ENCODE measurements at places on chromosomes 5 and 9.
A peak's percentile ranks its signal among the peaks of the same experiment; 100 is the strongest.

DNA sequence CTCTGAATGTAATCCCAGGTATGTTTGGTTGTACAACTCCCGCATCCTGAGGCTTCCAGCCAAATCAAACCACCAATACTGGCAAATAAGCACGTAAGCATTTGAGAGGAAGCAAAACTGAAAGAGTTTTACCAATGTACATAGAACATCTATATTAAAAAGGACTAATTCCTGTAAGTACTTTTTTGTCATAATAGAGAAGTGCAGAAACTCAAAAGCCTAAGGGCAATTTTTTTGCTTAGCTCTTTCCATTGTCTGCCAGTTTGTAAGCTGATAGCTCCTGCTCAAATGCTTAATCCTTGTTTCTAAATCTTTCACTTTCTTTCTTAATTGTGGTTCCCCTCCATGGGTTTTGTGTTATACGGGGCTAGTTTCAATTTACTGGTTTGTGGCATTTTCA is 1151.8 kb downstream of the CDH12 start:
- no peak for DNase-seq

DNA sequence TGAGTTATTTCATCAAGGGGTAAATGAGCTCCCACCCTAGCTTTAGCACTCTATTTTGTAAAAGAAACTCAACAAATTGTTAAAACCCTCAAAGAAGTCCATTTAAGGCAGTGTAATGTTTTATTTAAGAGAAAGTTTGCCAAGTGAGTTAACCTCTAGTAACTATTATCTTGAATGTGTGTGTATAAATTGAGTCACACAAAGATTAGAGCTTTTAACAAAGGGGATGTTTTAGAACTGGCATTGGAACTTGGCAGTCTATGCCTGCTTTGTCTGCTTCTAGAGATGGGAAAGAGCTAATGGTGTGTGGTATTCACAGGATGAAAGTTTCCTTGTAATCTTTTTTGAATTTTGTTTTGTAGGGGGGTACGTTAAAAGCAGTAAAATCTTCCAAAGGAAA is 33.2 kb downstream of the KDM3B start:
- no peak for DNase-seq

DNA sequence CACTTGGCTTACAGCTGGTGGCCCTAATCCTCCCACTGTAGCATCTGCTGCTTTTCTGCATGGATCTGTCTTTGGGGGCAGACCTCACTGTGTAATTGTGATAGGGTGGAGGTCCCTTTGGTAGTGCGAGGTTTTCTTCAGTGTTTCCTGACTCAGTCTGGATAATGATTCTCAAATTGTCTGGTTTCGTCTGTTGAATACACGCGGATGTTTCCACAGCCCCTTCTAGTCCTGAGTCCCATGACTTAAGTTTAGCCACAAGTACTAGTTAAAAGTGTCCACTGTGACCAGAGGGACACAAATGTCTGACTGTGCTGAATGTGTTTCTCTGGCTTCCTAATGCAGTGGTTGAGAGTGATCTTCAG is 70.5 kb downstream of the LMNB1 start:
- DNase-seq = no peak

DNA sequence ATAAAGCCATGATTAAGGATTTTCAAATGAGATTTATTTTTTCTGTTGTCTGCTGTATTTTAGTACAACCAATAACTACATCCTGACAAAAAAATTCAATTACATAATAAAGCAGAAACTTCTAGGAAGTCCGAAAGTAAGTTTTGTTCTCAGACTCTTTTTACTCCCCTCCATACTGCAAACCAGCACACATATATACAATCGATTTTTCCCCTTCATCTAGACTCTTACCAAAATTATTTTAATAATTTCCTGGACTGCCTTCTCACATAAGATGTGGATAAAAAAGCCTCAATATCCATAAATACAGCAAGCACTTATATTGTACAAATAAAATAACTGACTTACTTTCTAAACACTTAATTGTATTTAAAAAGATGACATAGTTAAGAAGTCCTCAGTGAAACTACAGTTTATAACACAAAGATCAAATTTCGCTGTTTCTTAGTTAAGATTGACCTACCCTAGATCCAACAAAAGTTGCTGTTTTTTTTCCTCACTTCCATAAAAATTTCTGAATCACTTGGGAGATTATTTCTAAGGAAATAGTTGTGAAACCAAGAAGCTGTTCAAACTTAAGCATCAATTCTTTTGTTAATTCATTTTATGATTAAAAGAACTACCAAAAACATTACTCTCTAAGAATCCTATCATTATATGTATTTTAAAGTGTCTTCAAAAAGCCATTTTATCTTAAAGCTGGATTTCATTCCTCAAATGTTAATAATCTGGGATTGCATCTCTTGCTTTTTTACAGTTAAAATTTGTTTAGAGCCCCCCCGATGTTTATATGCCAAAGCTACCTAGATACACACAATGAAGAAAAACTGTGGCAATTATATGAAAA is 74.7 kb upstream of the IFNE start:
- DNase-seq = no peak

DNA sequence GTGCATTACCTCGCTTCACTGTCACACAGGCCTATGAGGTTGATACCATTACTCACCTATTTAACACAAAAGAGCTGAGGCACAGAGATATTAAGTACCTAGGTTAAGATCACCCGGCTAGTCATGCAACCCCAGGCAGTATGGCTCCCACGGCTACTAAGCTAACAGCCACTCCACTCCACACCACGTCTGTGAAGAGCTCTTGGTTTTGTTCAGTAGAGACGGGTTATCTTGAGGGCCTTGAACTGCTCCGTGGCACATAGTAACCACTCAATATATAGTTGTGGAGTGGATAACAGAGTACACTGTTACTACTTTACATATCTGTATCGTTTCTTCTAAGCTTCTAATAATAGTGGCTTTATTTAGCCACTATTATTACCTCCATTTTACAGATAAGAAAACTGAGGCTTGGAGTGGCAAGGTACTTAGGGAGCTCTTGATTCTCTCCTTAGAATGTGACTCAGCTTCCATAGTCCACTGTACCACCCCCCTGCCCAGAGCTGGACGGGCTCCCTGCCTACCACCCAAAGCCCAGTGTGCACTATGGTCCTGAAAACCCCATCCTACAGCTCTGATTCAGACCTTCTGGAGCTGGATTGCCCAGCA is 1.0 kb upstream of the CORO2A start:
- DNase-seq = no peak

- DNase-seq = no peak
Measured at GRCh38 chr9:86529496-86530275, 175.5 kb upstream of the TUT7 start.

- DNase-seq = no peak
Measured at GRCh38 chr5:3531320-3531986, 64.2 kb upstream of the IRX1 start.

- no peak for DNase-seq
Measured at GRCh38 chr9:137619240-137620047, 639 bp downstream of the EHMT1 start.

DNA sequence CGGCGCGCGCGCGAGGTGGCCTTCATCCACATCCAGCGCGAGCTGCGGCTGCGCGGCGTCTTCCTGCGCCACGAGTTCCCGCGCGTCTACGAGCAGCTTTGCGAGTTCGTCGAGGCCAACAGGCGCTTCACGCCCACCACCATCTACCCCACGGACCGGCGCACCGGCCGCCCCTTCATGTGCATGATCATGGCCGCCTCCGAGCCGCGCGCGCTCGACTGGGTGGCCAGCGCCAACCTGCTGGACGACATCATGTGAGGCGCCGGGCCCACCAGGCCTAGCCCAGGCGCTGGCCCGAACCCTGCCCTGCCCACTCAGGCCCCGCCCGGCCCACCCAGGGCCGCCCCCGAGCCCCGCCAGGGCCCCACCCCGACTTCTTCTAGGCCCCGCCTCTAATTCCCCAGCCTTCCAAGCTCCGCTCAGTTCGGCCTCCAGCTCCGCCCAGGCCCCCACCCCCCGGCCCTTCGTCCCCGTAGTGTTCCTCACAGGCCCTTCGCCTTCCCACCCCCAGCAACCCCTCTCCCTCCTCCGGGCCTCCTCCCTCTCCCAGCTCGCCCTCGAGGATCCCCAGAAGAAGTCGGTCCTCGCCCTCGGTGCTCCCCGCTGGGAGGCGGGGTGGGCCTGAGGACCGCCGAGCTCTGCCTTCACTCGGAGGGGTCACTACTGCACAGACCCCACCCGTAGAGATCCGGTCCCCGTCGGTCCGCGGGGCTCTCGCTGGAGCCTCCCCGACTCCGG is 2.0 kb upstream of the PHPT1 start:
- peak; percentile 74 for DNase-seq

DNA sequence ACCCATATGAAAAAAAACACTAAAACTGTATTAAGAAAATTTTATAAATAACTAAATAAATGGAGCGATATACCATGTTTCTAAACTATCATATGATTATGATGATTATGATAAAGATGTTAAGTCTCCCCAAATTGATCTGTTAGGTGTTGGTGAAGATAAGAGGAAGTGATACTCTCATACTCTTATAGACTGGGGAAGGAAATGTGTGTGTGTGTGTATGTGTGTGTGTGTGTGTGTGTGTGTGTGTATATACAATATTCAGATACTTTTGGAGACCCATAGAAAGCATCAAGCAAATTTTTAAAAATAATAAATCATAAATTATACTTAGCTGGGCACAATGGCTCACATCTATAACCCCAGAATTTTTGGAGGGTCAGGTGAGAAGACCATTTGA is 62.9 kb downstream of the TMEM232 start:
- DNase-seq = no peak

DNA sequence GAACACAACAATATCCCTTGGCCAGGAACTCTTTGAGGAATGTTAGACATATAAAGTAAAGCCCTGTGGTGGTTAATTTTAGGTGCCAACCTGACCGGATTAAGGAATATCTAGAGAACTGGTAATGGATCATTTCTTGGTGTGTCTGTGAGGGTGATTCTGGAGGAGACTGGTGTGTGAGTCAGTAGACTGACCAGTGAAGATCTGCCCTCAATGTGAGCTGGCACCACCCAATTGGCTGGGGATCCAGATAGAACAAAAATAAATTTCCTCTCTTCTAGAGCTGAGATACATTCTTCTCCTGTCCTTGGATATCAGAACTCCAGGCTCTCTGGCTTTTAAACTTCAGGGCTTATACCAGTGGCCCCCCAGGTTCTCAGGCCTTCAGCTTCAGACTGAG is 56.2 kb upstream of the TNPO1 start:
- no peak for DNase-seq

DNA sequence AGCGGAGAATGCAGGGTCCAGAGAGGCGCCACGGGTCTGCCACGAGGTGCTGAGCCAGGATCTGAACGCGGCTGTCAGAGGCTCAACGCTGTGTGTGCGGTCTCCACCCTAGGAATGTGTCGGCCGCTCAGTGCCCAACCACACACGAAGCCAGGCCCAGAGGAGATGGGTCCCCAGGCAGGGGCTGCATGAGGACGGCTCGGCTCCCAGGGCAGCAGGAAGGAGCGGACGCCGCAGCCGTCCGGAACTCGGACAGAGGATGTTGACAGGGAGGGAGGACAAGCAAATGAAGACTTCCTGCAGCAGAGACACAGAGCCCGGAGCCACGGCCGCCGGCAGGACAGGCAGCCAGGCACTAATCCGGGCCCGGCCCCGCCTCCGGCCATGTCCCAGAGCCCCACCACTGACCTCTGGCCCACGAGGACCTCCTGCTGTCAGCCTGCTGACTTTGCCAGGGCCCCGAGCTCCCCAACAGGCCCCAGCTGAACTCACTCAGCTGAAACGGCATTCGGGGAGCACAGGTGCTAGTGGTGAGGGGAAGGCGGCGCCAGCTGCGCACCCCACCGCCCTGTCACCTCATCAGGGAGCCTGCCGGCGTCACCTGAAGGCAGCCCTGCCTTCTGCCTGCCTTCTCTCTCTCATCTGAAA is 12.7 kb downstream of the VAV2 start:
- DNase-seq = no peak

GRCh38 chr5:54601411-54602230 is 84.1 kb downstream of the SNX18 start:
- no peak for DNase-seq

GRCh38 chr9:4371108-4371507 is 71.2 kb upstream of the GLIS3 start:
- no peak for DNase-seq

DNA sequence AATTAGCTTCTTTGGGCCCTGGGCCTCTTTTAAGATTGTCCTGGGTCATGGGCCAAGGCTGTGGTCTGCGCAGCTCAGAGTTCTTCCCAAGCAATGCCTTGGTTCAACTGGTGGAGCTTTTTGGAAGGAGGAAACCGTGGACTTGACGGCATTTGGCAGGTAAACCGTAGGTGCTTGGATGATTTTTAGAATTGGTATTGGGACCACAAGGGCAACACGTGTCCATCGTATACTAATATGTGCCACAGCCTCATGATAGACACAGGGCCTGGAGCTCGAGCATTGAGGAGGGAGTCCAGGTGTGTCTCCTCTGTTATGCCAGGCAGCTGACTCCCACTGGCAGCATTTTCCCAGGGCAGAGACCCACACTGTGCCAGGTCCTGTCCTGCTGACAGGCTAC is 120.9 kb upstream of the PITX1 start:
- DNase-seq = no peak

DNA sequence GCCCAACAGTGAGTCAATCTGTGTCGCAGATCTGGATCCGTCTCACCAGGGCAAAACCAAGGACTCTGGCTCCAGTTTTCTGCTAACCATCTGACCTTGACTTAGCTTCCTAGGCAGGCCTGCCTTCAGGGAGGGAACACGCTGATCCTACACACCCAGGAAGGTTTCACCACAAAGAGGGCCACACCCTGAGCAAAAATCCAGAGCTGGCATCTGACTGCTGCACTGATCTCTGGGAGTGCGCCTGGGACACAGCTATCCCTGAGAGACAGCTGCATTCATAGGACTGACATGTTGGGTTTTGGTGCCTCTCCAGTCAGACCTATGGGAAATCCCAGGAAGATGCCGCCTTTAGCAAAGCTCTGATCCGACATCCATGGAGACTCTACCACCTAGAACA is 47.5 kb downstream of the CDK5RAP2 start:
- DNase-seq = no peak

DNA sequence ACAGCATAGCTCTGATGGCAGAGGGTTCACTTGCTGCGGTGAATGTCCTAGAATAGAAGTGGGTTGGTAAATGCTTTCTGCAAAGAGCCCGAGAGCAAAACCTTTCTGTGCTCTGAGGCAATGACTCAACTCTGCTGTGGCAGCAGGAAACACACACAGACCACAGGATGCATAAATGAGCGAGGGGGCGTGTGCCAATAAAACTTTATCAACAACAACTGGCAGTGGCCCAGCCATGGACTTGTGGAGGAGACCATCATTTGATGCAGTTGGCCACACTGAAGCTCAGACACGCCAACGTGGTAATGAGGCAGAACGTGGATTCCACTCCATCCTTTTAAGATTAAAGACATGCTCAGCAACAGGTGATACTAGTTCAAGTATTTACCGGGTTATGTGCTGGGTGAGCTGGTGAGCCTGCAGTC is 6.8 kb downstream of the MRPL36 start:
- DNase-seq = no peak

GRCh38 chr5:156675395-156675794 is 174.7 kb upstream of the PPP1R2B start:
- DNase-seq = no peak
